EH (cell line): ENCODE measurements at places on chromosomes 2 and 18.

DNA sequence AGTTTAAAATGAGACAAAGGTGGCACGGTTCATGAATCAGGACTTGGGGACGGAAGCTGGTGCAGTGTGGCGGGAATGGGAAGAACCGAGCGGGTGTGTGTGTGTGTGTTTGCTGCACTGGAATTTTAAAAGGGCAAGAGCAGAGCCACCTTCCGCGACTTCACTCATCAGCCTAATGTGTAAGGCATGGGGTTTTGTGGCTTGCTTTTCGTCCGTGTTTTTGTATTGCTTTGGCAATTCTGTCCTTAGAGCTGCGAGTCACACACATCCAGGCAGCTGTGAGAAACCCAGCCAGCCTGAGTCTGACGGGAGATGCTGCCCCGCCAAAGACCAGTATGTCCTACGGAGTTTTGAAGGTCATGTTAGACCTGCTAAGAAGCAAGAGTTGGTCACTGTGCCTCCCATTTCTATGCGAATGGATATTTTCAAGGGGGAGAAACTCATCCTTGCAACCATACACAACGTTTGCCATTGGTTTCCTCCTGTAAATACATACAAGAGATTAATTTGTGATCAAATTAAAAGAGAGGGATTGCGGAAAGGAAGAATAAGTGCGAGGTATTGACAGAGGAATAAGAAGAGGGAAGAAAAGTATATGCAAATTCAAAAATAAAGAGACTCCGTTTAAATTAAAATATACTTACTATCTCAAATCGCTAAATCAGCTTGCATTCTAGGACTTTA lies 665 bp upstream of the CACNB4 start:
- peak; percentile 19 for DNase-seq

DNA sequence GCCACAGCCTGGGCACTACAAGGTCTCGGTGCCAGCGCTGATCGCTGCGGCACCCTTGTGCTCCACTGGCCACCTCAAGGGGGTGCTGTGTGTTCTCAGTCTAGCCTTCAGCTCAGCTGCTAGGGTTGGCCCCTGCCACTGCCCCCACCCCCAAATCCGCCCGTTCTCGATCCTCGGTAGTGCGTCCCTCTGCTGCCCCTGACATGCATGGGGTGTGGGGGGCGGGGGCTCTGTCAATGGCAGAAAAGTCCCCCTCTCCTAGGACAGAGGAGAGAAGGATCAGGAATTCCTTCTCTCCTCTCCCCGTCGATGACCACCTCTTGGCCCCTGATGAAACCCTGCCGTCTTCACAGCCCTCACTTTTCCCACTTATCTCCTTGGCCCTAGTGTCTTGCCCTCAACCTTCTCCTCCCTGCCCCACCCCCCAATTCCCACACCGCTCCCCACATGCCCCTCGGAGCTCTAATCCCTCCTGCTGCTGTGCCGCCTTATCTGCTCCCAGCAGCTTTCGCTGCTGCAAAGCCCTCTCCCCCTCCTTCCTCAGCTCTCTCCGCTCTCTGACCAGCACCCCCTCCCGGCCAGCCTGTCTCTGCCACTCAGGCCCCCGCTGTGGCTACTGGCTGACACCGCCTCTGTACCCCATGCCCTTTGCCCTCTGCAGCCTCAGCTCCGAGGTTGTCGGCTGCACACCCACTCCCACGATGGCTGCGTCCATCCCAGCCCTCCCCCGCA lies 4.3 kb upstream of the ASIC4 start:
- peak; percentile 54 for DNase-seq

- no peak for DNase-seq
Measured at GRCh38 chr2:20034218-20034617, 17.2 kb downstream of the LAPTM4A start.

DNA sequence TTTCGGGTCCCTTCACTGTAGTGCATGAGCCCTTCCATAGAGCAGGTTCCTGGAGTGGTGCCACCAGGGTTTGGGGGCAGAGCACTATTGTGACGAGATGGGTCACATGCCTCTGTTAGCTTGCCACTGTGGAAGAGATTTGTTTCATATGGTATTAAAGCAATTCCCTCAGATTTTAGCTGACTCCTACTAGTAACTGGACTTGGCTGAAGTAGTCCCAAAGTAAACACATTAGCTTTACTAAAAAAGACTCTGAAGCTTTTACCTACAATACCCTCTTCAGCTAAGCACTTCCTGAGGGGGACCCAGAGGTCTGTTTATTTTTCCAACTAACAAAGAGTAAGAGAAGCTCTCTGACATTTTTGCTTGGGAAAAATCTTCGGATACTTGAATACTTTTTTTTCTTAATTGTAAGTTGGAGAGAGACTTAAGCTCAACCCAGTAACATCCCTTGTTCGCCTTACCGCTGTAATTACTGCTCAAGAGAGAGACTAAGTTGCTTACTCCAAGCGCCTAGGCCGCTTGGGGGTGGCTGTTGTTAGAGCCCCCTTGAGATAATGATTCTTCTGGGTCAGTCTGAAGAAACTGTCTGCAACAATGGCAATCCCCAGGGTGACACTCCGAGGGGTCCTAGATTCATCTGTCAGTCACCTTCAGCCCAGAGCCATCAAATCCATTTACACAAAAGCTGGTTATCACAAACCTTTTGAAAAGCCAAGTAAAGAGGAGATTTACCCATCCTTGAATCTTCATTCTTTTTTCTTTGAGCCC lies 177.4 kb downstream of the FIGN start:
- no peak for DNase-seq

- DNase-seq, result no peak
Measured at GRCh38 chr2:6081955-6082624, 389.9 kb downstream of the SOX11 start.

DNA sequence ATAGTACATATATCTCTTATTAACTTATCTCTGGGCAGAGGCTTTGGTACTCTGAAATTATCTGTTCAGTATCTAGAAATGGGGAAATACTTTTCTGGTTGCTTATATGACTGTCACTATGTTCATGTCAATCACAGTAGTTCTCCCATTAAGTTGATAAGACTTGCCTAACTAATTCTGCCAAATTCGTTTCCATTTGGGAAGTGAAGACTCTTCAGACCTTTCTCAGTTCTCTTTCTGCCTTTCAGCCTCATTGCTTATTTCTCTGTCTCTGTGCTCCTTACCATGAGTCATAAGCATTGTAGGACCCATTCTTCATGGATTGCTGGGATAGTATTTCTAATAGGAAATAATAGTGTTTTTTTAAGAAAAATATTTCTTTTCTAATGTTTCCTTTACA lies 113.5 kb downstream of the PHLPP1 start:
- peak; percentile 13 for DNase-seq

- peak; percentile 71 for DNase-seq
Measured at GRCh38 chr2:126187668-126188067, 468.3 kb upstream of the GYPC start.

DNA sequence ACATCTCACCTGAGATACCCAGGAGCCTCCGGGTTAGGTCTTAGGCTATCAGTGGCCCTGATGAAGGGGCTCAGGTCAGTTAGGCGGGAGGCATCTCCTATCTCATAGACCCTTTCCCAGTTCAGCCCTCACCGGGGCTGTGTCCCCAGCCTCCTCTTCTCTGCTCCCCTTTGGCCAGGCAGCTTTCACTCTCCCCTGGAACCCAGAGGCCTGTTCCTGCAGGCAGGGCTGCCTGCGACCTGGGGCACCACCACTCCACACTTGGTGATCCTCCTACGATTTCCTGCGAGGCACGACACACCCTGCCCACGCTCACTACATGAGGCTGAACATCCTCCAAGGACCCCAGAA lies 51.2 kb downstream of the SFXN5 start:
- DNase-seq, result no peak

DNA sequence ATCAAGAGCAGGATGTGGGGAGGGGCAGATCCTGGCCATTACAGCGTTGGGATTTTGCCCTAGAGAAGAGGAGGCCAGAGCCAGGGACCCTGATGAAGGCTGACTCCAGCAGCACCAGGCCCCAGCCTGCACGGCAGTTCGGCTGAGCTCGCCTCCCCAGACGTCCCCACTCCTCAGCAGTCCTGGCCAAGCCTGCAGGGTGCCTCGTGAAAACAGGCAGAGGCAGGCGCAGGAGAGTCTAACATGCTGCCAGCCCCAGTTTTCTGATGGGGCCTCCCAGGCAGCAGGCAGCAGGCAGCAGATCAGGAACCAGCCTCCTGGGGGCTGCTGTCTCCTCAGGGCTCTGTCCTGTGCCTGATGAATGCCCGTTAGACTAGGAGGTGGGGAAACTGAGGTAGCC lies 19.7 kb upstream of the GLI2 start:
- no peak for DNase-seq

DNA sequence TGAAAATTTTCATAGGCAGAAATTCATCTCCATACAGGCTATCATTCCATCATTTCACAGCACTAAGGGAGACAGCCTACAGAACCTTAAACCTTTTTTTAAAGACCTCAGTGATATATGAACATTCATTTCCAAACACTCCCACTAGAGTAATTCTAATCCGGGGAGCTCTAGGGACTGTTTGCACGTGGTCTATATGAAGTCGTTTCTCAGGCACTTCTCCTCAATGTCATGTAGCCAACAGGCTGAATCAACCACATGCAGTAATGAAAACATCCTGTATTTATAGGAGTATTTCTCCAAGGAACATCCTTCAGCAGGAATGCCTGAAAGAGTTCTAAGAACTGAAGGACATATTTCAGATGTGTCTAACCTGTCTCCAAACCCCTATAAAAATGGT lies 97.3 kb upstream of the CREB1 start:
- DNase-seq, result peak; percentile 68
